T-helper 2 cell (primary cell): ENCODE measurements at places on chromosomes 13 and 19.

- no peak for DNase-seq
Observed at GRCh38 chr13:95771905-95772304, 95.0 kb downstream of the DNAJC3 start.

DNA sequence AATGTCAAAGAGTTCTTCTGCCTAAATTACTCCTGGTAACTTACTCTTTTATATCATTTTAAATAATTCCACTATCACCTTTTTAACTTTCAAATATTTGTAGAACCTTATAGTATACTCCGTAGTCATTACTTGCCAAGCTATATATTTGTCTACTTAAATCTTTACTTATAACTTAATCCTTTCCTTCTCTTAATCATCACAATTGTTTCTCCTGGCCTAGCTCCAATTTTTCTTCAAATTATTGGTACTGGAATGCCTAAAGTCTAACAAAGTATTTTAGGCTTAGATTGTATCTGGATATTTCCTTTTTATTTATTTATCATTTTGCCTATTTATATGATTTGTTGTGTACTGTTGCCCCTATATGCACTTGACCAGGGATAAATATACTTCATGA, 109.5 kb downstream of the MZT1 start:
- DNase-seq: no peak

GRCh38 chr19:38792250-38793111, 3.5 kb downstream of the LGALS7B start:
- DNase-seq: peak; percentile 33

GRCh38 chr19:13784731-13785452, 10.4 kb upstream of the ZSWIM4 start:
- DNase-seq: peak; percentile 57
